ENCODE measurements at places on chromosomes 11 and 22.

- no peak for DNase-seq
Observed at GRCh38 chr22:24161909-24162308, 19.4 kb upstream of the SUSD2 start.

GRCh38 chr11:72833811-72834493, 19.7 kb downstream of the ATG16L2 start:
- DNase-seq = no peak

DNA sequence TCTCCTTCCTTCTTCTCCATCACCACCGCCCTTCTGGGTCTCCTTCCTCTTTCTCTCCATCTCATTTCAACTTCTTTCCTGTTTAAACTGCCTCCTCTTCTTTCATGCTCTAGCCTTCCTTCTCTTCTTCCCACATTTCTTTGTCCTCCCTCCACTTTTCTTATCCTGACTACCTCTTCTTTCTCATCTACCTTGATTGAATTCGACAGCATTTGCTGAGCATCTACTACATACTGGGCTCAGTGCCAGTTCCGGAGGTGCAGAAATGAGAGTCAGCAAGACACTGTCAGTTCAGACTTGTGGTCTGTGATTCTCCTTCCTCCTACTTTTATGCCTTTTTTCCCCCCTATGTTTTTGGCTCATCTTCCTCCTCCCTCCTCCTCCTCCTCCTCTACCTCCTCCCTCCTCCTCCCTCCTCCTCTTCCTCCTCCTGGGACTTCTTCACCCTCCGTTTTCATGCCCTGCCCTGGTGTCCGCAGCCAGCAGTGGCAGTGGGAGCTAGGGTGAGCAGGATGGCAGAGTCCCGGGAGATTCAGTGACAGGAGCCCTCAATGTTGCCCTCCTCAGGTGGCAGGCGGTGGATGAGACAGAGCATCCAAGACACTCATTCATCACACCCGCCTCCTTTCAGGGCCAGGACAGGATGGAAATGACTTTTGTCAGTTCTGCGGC, 146.0 kb upstream of the SEZ6L start:
- DNase-seq = no peak

GRCh38 chr11:116605543-116606459, 167.0 kb downstream of the BUD13 start:
- DNase-seq = no peak

All from SW 1271 (cell line).